ENCODE measurements at places on chromosomes 6 and 20.

DNA sequence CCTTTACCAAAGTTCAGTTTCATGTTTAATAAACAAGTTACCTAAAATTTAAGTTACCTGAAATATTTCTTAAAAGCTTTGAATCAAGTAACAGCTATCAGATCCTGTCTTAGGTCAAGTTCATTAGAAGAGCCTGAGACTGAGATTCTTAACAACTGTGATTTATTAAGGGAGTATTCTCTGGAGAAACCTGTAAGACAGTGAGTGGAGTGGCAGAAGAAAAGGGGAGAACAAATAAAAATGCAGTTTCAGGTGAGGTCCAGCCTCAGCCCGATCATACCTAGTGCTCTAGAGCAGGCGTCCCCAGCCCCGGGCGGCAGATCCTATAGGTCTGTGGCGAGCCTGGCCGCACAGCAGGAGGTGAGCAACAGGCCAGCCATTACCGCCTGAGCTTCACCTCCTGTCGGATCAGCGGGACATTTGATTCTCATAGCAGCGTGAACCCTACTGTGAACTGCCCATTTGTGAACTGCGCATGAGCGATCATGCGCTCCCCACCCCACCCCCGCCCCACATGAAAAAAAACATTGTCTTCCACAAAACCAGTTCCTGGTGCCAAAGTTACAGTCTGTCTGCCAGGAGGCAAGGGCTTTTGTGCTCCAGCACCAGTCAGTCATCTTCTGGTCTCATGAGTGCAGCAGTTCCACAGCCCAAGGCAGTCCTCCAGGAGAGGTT is 59.2 kb upstream of the ADGRB3 start:
- peak; percentile 55 for DNase-seq

DNA sequence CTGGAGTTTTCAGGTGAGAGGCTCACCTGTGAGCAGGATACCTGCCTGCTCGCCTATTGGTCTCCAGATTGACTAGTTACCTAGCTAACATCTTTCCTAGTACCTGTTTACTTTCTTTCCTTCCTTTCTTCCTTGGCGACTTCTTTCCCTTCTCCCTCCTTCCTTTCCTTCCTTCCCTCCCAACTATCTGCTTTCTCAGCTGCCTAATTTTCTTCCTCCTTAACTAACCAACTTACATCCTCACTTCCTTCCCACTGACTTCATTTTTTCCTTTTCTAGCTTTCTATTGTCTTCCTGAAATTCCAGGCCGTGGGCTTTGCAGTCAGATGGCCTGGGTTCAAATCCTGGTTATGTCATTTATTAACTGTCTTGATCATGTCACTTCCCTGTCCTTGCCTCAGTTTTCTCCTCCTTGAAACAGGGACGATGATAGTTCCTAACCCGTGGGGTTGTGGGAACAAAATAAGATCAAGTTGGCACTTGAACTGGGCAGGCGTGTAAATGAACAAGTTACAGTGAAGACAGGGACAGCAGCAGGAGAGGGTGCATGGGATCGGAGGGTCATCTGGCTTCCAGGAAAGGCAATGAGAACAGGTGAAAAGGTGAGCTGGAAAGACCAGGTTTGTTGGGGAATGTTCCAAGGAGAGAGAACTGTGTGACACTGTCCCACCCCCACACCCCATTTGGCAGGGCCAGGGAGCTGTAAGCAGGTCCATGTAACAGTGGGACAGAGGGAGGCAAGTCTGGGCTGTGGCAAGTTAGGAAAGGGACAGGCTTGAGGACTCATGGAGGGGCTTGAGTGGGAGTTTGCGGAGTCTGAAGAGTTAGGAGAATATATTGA is 540 bp downstream of the SGK2 start:
- no peak for DNase-seq

GRCh38 chr20:56412473-56412790 is 372 bp downstream of the CASS4 start:
- no peak for DNase-seq

GRCh38 chr6:107124934-107125348 is 9.6 kb upstream of the BEND3 start:
- no peak for DNase-seq

- DNase-seq = peak; percentile 85
These were observed 165.0 kb downstream of the PDE7B start for GRCh38 chr6:136016228-136017225.

DNA sequence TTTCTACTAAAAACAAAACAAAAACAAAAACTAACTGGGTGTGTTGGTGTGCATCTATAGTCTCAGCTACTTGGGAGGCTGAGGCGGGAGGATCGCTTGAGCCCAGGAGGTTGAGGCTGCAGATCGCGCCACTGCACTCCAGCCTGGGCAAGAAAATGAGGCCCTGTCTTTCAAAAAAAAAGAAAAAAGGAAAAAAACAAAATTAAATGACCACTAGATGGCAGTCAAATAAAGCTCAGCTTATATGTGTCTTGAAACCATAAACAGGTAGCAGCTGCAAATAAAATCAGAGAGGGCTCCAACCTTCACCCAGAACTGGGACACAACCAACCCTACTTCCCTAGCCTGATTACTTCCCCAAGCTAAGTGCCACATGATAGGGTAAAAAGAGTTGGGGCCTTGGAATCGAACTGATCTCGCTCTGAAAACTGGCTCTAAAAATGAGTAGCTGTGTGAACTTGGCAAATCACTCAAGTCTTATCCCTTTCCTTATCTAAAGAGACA is 67.1 kb upstream of the ADGRF4 start:
- peak; percentile 64 for DNase-seq

DNA sequence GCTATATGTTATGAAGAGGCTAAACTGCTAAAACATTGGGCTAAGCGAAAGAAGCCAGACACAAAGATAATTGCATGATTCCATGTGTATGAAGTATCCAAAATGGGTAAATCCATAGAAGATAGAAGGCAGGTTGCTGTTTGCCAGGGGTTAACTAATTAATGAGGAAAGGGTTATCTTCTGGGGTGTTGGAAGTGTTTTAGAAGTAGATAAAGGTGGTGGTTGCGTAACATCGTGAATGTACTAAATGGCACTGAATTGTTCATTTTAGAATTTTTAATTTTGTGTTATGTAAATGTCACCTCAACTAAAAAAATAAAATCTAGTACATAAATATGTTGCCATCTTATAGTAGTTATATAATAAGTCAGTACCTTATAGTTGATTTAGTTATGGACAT is 104.4 kb upstream of the ADGRF4 start:
- DNase-seq = no peak

- DNase-seq = no peak
These were observed 27.0 kb upstream of the SLC2A12 start for GRCh38 chr6:134079406-134079921.

All from astrocyte of the spinal cord (primary cell).